ENCODE measurements at places on chromosomes 16 and 17. TPM values are rescaled to one million over a fixed set of nuclear protein-coding genes. Genes with fewer than 3 reads are reported as not detected.

Gene ITGB3
- total RNA-seq, result 3.2 TPM

Gene CD7
- total RNA-seq, result 10.0 TPM

Gene ABCC11
- 0.34 TPM for total RNA-seq

Gene VPS4A
- 34.3 TPM for total RNA-seq

DNA sequence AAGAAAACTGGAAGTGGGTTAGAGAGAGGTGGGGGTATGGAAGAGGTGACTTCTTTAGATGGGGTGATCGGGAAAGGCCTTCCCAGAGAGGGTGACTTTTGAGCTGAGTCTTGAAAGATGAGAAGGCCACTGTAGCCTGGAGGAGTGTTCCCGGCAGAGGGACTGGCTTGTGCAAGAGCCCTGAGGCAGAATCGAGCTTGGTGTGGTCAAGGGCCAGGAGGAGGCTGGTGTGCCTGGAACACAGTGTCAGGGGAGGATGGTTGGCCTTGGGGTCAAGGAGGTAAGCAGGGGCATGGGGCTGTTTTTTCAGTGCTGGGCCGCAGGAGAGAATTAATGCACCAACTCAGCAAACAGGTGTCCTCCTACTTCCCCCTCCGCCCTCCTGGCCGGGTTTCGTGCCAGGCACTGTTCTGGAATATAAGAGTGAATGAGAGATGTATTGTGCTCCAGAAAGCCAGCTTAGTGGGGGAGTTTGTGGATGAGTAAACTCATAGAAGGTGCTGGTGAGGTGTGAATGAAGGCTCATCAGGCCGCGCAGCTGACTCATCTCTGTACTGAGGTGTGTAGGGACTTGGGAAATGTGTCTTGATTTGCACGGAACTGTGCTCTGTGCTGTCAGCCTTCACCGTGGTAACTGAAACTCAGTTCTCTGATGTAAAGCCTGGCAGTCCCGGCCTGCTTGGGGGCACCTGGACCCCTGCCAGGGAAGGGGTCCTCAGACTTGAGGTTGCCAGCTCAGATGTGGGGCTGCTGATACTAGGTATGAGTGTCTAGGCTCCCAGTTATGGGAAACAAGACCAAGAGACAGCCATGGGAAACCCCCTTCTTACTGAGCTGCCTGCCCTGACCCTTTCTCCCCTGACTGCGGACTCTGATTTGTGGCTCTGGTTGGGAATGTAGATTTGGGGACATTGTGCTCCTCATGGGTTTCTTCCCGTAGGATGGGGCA lies 15.3 kb downstream of the KSR1 start:
- DNase-seq, result no peak

DNA sequence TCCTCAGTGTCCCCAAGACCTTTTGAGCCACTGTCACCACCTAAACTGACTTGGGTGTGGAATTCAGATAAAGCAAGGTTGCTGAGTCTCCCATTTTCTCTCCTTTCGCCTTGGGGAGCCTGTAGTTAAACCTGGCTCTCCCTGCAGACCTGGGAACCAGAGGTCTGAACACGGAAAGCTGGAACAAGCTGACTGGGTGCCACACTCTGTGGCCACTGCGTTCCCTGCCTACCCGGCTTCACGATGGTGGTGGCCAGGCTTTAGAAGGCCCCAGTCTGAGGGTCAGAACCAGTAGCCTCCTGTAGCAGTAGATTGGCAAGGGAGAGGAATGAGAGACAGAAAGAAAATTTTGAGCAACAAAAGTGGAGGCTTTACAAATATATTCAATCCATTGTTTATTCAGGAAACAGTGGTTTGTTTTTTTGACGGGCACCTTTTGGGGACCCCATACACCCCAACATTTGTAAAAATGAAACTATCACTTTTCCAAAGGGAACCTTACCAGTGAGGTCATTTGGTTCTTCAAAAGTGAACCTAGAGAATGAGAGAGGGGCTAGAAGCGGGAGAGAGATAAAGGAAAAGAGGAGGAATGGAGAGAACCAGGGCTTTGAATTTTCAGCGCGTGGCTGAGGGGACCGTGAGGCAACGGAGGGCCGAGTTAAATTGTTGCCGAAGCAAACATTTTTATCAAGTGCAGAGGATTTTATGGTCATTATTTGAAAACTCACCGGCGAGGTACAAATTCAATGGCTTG lies 1.8 kb upstream of the HOXB8 start:
- no peak for DNase-seq

Data from left colon (tissue), 2 donors.